GM12892 (cell line): ENCODE measurements at places on chromosomes 4 and X.

- DNase-seq = no peak
Observed at GRCh38 chr4:48262926-48263325, 6.7 kb downstream of the TEC start.

GRCh38 chr4:73742490-73743160 is 2.3 kb downstream of the CXCL8 start:
- DNase-seq = no peak

DNA sequence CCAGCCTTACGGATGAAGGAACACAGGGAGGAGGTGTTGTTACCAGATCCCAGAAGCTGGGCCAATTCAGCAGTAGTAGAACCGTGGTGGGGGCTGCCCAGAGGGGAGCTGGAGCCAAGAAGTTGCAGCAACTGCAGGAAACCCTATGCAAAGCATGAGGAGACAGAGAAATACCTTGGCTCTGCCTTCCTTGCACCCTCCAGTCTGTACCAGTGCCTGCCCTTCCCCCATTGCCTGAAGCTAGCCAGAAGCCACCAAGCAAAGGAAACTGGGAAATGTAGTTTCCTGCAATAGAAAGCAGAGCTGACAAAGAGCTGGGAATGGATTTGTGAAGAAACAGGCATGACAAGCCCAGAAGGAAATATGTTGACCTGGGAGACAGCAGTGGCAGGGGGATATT is 108.7 kb upstream of the FUNDC1 start:
- no peak for DNase-seq

GRCh38 chr4:100588076-100588475 is 70.3 kb upstream of the EMCN start:
- no peak for DNase-seq

DNA sequence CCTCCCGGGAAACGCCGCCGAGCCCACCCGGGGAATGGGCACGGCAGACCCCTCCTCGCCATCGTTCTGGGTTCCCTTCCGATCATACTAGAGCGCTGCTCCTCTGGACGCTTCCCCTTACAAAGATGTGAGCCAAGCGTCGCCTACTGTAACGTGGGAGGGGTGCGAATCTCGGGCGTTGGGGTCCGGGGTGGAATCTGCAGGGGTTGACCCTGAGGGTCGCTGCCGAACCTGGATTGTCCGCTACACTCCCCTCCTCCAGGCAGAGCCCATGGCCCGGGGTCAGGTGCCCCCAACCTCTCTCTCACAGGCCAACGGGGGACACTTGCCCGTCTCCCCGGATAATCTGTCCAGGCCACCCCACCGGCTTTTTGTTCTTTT is 13.8 kb downstream of the BCOR start:
- no peak for DNase-seq

DNA sequence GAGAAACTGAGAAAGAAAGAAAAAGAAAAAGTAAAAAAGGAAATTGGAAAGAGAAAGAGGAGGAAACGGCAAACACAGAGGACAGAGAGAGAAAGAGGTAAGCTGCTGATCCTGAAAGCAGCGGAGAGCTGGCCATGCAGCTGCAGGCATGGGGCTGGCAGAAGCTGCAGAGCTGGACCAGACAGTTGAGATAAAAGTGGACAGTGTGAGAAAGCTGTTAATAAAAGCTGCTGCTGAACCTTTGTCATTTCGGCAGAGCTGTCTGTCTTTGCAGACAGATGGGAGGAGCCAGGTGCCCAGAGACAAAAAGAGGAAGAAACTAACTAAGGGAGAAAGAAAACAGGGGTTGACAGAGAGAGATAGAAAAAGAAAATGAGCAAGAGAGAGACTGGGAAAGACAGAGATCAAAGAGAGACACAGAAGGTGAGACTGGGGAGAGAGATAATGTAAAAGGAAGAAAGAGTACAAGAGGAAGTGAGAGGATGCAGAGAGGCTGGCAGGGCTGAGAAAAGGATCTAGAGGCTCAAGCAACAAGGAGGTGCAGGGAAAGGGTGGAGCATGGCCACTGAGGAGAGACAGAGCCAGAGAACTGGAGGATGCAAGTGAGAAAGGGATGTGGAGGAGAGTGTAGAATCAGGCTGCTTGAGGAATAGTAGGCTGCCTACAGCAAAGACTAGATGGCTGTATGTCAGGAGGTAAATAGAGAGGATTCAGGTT is 376.8 kb upstream of the FGF16 start:
- DNase-seq = no peak

DNA sequence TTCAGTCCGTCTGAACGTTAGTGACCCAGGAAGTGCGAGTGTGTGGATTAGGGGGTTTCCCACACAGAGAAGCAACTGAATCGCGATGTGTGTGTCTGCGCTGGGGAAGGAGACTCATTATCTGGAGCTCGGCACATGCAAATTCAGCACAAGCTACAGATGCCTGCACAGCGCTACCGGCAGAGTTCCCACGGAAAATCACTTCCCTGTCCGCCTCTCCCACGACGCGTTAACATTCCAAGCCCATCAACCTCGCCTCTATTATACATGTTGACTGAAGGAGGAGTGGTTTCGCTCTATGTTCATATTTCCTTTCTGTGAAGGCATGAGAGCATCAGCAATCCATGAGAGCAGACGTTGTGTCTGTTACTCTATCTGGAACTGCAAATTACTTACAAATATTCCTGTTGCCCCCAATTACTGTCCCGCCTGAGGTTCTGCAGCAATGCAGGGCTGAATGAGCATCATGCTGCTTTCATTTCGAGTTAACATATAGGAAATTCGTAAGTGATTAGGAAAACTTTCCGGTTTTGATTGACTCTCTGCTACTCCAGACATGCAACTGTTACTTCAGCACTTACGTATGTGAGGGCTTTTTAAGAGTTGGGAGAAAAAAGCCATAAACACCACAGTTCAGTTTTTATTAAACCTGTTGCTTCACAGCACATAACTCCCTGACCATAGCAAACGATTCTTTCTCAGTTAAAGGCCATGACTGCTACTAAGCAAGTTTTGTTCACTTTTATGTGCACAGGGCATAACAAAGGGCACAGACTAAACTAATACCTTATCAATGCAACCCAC is 15.0 kb upstream of the MTNR1A start:
- no peak for DNase-seq

DNA sequence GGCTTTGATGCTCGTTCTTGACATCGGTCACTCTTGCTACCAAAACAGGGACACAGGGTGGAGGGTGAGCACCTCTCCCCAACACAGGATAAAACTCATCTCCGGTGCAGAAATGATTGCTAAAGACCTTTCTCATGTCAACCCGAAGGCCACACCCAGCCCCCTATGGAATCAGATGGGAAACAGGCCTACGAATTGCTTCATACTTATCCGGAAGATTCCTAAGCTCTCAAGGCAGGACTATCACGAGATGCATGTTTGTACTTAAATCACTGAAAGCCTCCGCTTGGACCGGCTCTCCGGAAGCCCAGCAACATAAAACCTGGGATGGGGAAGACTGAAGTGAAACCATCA is 74.9 kb downstream of the MTMR1 start:
- no peak for DNase-seq

DNA sequence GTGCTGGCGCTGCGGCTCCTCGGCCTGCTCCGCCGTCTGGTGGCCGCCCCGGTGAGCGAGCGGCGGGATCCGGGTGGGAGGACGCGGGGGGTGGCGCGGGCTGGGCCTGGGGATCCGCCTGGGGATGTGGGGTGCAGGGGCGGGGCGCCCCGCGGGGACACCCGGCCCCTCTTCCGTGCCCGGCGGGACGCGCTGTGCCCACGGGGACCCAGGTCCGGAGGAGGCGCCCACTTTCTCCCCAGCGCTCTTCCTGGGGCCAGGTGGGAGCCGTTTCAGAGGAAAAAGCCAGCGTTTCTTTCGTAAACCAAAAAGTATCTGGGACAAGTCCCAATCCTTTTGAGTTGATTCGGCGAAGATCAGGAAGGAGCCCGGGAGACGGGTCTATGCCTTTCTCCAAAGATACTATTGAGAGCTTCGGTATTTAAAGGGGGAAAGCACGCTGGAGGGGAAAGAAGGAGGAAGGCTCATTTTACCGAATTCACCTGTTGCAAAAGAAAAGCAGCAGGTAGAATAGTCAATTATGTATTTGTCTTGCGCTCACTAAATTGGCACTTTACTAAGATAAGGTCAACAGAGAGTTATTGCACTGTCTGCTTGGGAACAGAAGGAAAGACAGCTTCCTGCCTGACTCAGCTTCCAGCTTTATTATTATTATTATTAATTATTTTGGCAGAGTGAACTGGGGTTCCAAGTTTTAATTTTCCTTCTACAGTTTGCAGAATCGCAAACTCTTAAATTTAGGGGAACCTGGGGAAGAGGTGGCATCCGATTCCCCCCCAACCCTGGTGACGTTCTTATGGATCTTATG is 81.5 kb upstream of the CD99 start:
- no peak for DNase-seq

DNA sequence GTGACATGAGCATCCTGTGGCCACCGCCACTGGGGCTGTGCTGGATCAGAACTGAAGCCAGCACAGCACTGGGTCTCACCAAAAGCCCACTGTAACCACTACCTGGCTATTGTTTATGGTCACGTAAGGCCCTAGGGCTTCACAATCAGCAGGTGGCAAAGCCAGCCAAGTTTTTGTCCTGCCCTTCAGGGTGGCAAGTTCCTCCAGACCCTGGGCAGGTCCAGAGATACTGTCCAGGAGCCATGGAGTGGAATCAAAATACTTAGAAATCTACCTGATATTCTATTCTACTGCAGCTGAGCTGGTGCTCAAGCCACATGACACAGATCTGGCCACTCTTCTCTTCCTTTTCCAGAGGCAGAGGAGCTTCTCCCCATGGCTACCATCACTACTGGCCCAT is 121.2 kb upstream of the CXXC4 start:
- DNase-seq = no peak

DNA sequence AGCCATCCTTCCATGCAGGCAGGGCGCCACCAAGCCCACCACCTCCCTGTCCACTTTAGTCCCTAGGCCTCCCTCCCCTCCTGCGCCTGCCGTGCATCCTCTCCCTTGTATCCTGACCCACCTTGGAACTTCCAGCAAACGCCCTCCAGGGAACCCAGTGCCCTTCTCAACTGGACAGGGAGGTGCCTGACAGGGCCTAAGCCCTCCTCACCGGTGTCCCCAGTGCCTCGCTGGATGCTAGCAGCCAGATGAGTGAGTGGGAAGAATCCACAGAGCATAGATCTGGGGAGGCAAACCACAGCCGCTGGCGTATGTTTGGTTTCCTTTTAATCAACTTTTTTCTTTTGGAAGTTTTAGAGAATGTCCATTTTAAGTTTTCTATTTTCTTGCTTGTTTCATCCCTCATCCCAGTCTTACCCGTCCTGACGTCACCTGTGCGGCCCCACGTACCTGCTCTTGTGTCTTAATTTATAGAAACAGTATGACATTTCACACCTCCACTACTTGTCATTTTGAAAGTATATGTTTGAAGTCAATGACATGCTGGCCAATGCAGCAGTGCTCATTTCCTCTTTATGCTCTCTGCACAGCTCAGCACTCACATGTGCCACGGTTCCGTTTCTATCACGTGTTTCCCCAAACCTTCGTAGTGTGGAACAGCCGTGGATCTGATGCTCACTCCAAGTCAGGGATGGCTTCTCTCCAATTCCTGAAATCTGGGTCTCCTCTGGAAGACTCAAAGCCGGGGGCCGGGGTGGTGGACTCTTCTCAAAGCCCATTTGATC is 3.4 kb upstream of the HMX1 start:
- DNase-seq = no peak

DNA sequence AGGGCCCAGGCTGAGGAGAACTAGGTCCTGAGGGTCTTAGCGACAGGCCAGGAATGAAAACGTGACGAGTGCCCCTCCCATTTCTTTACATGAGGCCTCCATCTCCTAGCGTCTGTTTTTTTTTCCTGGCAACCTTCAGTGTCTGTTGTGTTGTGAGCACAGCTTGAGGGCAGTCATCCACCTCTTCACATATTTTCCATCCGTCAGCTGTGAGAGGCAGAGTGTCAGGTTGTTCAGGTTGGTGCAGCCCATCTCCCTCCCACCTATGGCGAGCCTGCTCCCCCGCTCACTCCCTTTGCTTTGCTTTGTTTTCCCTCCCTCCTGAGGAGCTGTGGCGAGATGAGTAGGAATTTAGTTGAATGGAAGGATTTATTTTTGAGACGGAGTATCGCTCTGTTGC is 51.7 kb upstream of the CHRNA9 start:
- DNase-seq = no peak

GRCh38 chr4:154942176-154942575 is 161.1 kb downstream of the RBM46 start:
- no peak for DNase-seq

GRCh38 chrX:149495573-149496071 is 9.5 kb downstream of the IDS start:
- DNase-seq = no peak

DNA sequence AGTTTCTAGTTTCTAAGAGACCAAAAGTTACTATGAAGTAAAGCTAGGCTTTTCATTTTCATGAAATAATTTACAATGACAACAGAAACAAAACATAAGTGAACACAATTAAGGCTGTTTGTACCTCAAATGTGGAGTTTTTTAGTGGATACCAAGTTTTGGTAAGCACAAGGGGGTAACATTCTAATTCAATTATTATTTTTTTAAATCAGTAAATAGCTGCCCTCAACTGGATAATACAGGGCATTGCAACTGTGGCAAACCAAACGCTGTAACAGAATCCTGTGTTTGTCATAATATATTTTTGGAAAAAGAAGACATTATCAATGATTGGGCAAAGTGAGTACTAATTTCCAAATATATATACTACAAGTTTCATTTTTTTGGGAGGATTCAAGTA is 150.3 kb downstream of the FBXW7 start:
- DNase-seq = no peak

DNA sequence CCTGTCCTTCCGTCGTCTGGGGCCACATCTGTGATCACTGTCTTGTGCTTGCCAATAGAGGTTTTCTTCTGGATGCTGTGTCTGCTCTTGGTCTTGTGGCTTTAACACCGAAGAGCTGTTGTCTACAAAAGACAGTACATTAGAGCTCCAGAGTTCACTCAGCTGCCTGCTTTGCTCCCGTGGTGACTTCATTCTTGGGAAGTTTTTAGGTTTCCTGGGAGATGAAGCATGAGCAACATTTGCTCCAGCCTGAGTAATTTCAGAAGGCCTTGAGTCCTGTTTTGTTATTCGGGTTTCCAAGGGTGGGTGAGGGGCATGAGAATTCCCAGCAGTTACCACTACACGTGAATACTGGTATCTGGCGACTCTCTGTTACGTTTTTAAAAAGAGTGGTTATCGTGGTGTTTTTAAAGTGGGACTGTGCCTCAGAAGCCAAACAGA is 189.2 kb downstream of the SHROOM3 start:
- no peak for DNase-seq
